ENCODE measurements at places on chromosomes 11 and 22.

GRCh38 chr11:82080160-82080559 lies 653.5 kb downstream of the FAM181B start:
- no peak for DNase-seq

DNA sequence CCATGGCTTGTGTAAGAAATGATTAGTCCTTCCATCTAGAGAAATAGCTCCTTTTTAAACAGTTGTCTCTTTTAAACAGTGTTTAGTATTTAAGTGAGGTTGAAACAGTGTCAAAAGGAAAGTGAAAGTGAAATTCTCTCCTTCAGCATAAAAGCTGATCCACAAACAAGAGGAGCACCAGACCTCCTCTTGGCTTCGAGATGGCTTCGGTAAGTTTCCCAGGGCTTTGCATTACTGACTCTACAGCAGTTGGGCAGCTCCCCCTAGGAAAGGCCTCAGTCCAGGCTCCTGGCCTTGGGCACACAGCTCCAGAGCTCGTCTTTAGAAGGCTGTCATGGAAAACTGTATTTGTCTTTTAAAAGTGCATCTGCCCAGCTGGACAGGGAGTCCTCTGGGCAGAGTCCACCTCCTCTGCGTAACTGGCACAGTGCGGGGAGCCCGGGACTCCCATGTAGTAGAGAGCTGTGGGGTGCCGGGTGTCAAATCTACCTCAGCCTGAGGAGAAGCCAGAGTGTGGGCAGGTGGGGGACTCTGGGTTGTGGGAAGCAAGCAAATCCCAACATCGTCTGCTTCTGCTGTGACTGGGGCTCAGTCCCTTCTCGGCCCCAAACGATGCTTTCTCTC lies at the start of gene PLAAT4:
PLAAT4 (plus strand) TSS at position 140 of the 624 bp plus-strand sequence; CDS start at position 201, 61 bp downstream.
- peak; percentile 56 for DNase-seq

DNA sequence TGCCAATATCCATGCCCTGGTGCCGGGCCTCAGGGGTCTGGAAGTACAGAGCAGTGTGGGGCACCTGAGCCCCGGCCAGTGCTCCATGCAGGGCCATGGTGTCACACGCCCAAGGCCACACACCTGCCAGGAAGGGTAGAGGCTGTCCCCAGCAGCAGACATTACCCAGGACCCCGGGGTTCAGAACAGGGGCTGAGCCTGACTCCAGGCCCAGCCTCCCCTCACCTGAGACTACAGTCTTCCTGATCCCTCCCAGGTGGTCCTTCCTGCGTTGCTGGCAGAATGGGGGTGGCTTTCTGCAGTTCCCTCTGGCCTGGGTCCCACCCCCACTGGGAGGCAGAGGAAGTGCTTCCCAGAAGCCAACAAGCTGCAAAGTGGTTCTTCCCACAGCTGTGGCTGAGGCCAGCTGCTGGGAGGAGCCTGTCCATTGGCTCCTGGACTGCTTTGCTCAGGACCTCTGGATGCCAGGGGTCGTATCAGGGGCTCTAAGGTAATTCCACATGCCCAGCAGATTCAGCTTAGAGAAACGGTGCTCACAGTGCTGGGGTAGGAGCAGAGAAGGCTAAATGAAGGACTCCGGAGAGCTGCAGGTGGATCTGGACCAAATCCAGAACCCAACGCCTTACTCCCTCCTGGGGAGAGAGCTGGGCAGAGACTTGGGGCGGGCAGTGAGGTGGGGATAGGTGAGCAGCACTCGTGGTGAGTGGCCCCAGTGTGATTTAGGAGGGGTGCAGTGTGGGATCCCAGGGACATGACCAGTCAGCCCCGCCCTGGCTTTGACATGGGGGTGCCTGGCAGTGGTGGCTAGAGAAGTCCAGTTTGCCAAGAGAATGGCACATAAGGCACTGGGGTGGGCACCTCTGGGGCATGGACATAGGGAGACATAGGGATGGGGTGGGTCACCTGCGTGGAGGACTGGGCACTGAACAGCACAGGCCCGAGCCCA lies 12.6 kb downstream of the TCIRG1 start:
- no peak for DNase-seq

DNA sequence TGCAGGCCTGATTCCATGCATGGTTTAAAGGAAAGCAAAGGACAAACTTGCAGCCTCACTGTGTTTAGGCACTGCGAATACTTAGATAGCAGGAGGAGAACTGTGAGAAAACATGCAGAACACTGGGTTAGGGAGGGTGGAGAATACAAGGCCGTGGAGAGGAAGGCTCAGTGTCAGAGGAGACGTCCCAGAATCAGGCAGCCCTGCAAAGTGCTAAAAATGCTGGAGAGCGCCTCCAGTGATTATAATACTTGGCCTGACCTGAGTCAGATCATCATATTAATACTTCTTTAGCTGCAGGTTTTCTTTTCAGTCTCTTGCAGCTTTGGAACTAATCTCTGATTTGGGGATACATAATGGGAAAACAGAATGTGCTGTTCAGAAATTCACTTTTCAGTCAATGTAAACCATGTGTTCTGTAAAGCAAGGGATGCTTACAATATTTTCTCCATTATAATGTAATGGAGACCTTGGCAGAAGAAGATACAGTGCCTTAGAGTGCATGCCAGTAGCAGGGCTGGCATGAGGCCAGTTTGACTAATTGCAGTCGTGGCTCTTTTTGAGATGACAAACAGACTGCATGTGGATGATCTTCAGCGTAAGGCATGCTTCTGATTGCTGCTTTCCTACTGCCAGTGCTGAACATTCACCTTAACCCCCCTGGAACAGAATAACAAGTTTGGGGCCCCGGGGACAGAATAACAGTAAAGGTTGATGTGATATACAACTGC lies 16.8 kb downstream of the EXT2 start:
- peak; percentile 21 for DNase-seq

GRCh38 chr22:19376971-19377370 lies 54.6 kb downstream of the HIRA start:
- DNase-seq, result no peak

- DNase-seq, result no peak
These were observed 15.5 kb downstream of the SLC43A1 start for GRCh38 chr11:57499983-57500461.

DNA sequence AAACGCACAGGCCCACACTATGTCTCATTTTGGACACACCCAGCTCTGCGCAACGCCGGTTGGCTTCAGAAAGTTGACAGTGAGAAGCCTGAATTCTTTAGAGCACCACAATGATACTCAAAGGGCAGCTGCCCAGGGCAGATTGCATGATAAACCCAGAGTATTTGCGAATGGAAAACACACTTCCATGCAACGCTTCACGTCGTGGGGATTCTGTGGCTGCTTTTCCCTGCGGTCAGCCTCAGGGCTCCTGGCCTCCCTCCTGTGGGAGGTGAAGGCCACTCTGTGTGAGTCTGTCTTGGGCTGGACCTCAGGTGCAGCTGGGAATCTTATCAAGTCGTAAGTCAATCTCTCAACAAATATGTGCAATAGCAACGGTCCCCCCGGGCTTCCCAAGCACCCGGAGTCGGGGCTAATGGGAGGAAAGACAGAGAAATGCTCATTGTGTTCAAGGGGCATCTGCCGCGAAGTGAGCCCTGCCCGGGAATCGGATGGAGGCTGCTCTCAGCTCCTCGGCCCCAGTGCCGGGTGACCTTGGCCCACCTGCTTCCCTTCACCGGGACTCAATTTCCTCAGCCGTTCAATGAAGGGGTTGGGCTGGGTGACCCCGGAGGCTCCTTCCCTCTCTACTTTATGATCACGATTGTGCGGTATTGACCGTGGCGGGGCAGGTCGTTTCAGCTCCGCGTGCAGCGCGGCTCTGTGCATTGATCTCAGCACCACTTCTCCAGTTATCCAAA lies 623.6 kb downstream of the BRD1 start:
- DNase-seq, result no peak

DNA sequence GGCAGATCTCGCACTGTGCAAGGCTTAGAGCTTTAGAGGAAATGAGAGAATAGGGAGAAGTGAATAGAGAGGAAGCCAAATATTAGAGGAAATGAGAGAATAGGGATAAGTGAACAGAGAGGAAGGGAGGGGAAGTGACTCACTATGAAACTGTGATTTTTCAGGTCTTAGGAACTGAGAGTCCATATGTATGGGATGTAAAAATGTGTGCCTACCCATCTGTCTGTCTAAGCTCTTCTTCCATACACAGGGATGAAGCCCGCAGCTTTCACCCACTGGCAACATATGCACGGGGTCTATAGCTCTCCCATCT lies 6.4 kb upstream of the CCDC86 start:
- DNase-seq, result no peak

GRCh38 chr11:44754876-44755555 lies 28.3 kb downstream of the TSPAN18 start:
- DNase-seq, result peak; percentile 44

- DNase-seq, result no peak
These were observed 9.8 kb downstream of the RELT start for GRCh38 chr11:73386016-73386415.

DNA sequence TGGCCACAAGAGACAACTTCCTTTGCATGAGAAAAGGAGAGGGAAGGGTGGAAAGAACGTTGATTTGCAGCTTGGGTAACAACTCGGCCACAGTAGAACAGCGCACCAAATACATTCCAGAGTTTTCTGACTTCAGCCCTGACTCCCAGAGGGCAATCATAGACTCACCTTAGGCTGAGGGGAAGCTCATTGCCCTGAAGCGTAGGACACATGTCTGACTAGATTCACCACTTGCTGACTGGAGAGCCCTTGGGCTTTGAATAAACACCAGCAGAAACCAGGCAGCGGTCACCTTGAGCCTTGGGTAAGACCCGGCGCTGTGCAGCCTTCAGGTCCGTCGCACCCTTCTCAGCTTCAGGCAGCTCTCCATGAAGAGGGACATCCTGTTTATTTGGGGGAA lies 151.8 kb upstream of the GRIA4 start:
- DNase-seq, result no peak

- no peak for DNase-seq
These were observed 30.4 kb downstream of the RTN4R start for GRCh38 chr22:20237480-20238440.

DNA sequence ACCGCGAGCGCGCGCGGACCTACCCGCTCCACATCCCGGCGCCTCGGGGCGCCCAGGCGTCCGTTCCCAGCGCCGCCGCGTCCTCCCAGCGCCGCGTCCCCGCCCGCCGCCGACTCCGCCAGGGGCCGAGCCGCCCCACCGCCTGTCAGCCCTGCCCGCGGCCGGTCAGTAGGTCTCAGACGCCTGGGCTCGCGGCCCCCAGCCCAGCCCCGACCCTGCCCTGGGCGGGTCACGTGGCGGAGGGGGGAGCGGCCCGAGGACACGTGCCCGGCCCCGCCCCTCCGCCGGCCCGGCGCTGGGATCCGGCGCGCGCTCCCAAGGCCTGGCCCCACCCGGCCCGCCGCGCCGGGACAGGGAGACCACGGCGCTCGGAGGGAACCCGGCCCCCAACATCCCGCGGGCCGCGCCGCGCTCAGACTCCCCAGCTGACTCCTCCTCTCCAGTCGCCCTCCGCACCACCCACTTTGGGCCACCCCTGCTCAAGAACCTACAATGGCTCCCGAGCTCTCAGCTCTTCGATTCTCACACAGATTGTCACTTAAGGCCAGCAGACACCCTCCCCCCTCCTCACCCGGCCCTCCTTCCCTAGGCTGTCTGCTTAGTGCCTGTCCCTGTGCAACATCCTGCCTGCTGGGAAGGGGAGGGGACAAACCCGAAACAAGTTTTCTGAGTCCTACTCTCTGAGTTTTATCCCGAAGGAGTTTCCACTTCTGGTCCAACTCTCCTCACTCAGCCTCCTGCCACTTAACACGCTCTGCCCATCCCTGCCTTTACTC lies at the start of gene RAB3IL1:
RAB3IL1 (minus strand) TSS at position 233 of the 776 bp plus-strand sequence; CDS start at position 34, 199 bp downstream.
- no peak for DNase-seq

DNA sequence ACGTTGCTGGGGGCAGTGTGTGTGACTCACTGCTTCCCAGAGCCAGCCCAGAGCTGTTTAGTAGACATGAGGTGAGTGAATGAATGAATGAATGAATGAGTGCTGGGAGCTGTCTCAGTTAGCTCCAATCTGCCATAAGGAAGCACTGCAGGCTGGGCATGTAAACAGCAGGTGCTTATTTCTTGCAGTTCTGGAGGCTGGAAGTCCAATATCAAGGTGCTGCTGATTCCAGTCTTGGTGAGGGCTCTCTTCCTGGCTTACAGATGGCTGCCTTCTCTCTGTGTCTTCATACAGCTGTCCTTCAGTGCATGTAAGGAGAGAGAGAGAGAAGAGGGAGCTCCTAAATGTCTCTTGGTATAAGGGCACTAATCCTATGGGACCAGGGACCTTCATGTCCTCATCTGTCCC lies 4.1 kb downstream of the C11orf21 start:
- no peak for DNase-seq

- no peak for DNase-seq
These were observed 50.9 kb downstream of the MCAM start for GRCh38 chr11:119266063-119266462.

DNA sequence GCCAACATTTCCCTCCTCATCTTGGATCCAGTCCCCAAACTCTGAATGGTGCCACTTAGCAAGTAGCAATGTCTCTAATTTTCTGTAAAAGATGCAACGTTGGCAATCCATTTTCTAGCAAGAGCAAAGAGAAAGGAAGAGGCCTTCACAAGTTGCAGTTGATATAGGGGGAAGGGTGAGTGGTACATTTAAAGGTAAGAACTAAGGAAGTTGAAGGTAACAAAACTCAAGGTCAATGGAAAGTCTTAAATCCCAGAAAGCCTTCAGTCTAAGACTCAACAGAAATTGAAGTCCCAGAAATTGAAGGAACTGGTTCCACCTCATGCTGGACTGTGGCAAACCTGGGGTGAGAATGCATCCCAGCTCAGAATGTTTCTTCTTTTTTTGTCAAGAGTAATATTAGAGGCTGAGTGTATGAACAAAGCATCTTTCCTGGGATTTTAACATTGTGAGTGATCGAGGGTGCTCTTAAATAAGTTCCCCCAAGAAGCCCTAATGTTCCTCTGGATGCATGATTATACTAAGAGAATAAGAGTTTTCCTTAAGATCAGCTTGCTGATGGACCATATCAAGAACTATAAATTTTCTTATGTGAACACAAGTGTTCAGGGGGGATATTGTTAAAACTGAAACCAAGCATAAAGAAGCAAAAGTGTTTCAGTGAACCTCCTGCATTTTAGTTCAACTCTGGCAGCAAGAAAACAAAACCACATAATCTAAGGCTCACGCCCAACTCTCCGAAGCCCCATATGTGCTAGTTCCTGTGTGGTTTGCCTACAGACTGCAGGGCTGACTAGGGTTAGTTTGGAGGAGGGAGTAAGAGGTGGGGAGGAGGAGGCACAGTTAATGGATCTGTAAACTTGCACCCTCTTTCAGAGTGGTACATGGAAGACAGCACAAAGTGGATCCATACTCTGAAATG lies at the start of gene GRAP2:
GRAP2 (plus strand) TSS at position 779 of the 922 bp plus-strand sequence. CDS start 46,023 bp downstream, outside the sequence.
- peak; percentile 27 for DNase-seq

- no peak for DNase-seq
These were observed 13.9 kb upstream of the MAML2 start for GRCh38 chr11:96356848-96357247.

GRCh38 chr22:42340829-42341383 lies 70.5 kb upstream of the TCF20 start:
- peak; percentile 19 for DNase-seq

- no peak for DNase-seq
These were observed 32.0 kb upstream of the CCDC134 start for GRCh38 chr22:41768430-41768829.

GRCh38 chr22:42430528-42431125 lies 1.6 kb downstream of the NFAM1 start:
- no peak for DNase-seq

DNA sequence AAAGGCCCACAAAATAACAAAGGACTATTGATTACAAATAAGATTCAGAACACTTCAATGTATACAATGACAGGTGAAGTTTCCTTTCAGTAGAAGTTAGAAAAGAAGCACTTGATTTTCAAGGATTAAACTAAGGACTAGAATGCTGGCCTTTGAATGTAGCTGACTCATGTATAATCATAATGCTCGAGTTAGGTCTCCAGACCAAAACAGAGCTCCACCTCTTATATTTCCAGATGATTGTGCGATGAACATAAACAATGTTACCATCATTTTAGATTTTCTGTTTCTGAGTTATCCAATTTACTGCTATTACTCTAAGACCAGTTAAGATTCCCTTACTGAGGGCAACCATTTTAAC lies 40.4 kb upstream of the RAPSN start:
- no peak for DNase-seq
